WTC11 (cell line): ENCODE measurements at places on chromosomes 3 and 15.

DNA sequence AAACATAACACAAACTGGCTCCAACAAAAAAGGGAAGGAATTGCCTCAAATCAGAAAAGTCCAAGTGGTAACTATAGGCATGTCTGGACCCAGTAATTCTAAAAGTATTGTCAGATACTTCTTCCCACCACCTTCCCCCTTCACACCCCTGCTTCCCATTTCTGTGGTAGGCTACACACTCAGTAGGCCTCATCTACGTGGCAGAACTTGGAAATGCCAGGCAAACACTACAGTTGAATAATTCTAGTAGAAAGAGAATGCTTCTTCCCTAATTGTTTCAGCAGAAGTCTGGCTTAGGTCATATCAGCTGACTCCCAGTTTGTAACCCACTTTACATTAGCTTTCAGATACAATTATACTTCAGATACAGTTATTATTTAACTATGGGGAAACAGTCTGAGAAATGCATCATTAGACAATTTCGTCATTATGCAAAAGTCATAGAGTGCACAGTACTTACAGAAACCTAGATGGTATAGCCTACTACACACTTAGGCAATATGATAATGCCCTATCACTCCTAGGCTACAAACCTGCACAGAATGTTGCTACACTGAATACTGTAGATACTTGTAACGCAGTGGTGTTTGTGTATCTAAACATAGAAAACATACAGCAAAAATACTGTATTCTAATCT is 6.4 kb downstream of the SETMAR start:
- H3K27ac ChIP-seq: peak overlapping the region; percentile 52; the same call in 1 of the 2 replicates
- H3K4me3 ChIP-seq: no peak overlapping the region
- no peaks in the 10 kb centered on the region for H3K27me3 ChIP-seq

DNA sequence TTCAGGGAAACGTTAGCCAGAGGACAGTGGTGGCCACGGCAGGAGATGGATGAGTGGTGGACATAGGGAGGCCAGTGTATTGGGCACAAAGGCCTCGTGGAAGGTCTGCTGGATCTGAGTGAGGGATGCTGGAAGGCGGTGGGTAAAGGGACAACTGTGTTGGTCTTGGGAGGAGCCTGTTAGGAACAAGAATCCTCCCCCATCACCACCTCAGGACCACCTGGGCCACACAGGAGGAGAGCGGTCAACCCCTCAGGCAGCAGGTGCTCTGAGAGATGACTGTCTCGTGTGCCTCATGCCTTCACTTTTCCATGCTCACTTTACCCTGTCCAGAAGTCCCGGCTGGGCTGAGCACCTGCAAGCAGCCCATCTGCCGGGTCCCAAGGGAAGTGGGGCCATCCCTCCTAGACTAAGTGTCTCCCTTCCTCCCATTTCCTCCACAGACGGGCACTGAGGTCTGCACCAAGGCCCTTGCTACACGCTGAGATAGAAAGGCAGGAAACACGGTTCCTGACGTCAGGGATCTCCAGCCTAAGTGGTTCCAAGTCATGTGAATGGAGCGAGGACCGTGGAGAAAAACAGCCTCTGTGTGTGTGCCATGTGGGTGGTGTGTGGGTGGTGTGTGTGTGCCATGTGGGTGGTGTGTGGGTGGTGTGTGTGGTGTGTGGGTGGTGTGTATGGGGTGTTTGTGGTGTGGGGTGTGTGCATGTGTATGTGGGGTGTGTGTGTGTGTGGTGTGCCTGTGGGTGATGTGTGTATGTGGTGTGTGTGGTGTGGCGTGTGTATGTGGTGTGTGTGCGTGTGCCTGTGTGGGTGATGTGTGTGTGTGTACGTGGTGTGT is 47.8 kb upstream of the CTSH start:
- no peak overlapping the region for H3K4me3 ChIP-seq
- H3K27me3 ChIP-seq: no peaks in the 10 kb centered on the region; the same call in 1 of the 2 replicates
- peaks cover 8% of the 10 kb centered on the region for H3K4me1 ChIP-seq
- H3K27ac ChIP-seq: no peak overlapping the region
- H3K36me3 ChIP-seq: no peaks in the 10 kb centered on the region
- DNase-seq: no peak

DNA sequence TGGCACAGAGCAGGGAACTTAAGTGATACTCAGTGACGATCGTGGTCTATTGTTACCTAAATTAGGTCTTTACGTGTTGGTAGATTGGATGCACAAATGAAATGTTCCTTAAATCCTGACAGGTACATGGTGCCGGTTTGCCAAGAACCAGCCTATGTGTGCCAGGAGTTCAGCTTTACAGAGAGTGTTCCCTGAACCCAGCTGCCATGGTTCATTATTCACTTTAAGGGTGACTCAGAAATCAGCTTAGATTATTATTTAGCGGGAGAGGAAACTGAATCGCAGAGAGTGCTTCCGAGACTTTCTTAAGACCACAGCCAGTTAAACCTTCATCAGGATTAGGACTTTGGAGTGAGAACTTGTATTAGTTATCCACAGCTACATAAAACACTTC is 21.5 kb downstream of the FAM43A start:
- H3K27ac ChIP-seq: peak overlapping the region; percentile 79; the same call in 1 of the 2 replicates
- peaks cover 19% of the 10 kb centered on the region for H3K4me1 ChIP-seq
- no peak for DNase-seq
- H3K4me3 ChIP-seq: no peak overlapping the region; the same call in 1 of the 2 replicates

GRCh38 chr15:67736810-67737209 is 88.5 kb upstream of the SKOR1 start:
- DNase-seq: no peak
- no peak overlapping the region for H3K4me3 ChIP-seq
- no peaks in the 10 kb centered on the region; the same call in 1 of the 2 replicates for H3K27me3 ChIP-seq

- peaks cover 13% of the 10 kb centered on the region for H3K36me3 ChIP-seq
- H3K27me3 ChIP-seq: peaks cover 23% of the 10 kb centered on the region
- H3K4me1 ChIP-seq: peaks cover 5% of the 10 kb centered on the region; the same call in 1 of the 2 replicates
- no peak overlapping the region for H3K4me3 ChIP-seq
Observed at GRCh38 chr15:31488437-31489204, 162.0 kb downstream of the KLF13 start.

DNA sequence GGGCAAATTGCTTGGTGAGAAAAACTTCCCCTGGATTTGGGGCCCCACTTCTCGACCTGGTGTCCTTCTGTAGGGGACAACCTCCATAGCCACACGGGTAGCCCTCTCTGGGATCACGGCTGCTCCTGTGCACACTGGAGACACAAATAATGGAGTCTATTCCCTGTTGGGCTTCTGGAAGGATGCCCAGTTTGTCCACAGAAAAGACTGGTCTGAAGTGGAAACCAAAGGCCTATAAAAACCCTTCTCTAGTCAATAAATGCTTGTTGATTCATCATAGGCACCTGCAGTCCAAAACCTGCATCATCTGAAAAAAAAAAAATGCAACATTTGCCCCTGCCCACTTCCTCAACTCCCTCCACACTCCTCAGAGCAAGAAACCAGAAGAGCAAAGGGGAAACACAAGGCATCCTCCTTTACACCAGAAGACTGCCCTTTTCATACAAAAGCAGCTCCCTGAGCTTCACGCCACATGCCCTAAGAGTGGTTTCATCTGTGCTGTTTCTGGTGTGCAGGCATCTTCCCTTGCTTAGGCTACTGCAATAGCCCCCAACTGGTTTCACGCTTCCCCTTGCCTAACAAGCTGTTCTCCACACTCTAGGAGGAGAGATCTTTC is 36.3 kb downstream of the SRGAP3 start:
- H3K4me3 ChIP-seq: no peak overlapping the region
- H3K4me1 ChIP-seq: peaks cover 7% of the 10 kb centered on the region
- H3K36me3 ChIP-seq: no peaks in the 10 kb centered on the region
- no peak for DNase-seq

GRCh38 chr3:149783576-149783975 is 8.8 kb downstream of the ANKUB1 start:
- peaks cover 4% of the 10 kb centered on the region; the same call in 1 of the 2 replicates for H3K4me1 ChIP-seq
- no peaks in the 10 kb centered on the region; the same call in none of the 2 replicates for H3K27me3 ChIP-seq
- H3K4me3 ChIP-seq: no peak overlapping the region
- H3K36me3 ChIP-seq: no peaks in the 10 kb centered on the region
- no peak overlapping the region for H3K27ac ChIP-seq
- DNase-seq: no peak

DNA sequence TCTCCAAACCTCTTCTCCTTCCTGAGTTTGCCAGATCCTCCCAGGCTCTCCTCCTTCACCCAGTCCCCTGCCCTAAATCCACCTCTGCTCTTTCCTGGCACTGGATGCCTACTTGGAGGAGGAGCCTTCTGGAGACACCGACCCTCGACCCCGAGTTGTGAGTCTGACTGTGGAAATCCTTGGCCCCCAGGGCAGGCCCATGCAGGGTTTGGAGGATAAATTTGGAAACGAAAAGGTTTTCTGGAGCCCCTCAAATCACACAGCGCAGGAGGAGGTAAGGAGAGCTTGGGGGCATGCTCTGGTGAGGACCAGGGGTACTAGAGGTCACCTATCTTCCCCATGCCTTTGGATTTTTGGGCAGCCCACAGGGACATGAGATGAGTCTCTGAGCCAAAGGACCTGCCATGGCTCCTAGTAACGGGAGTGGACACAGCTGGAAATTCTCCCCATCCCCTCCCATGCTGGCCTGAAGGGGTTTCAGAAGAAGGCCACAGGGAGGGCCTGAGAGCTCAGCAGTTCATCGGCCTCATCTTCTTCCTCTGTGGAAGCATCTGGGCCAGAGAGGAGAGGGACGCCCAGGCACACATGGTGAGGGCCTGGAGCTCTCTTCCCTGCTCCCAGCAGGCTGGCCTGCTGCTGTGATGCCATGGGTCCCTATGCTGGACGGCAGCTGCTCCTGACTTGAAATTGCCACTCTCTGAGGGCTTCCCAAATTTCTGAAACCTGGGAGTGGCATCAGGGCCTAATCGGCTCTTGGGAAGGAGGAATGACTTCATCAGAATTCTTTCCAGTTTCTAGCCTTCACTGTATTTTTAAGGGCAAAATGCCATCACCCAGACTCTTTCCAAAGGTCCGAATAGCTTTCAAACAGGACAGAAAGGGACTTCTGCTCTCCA is 68.6 kb upstream of the ITGA11 start:
- H3K27me3 ChIP-seq: peaks cover 6% of the 10 kb centered on the region; the same call in 1 of the 2 replicates
- H3K4me3 ChIP-seq: no peak overlapping the region
- DNase-seq: no peak
- peaks cover 4% of the 10 kb centered on the region for H3K4me1 ChIP-seq
- no peak overlapping the region for H3K27ac ChIP-seq

DNA sequence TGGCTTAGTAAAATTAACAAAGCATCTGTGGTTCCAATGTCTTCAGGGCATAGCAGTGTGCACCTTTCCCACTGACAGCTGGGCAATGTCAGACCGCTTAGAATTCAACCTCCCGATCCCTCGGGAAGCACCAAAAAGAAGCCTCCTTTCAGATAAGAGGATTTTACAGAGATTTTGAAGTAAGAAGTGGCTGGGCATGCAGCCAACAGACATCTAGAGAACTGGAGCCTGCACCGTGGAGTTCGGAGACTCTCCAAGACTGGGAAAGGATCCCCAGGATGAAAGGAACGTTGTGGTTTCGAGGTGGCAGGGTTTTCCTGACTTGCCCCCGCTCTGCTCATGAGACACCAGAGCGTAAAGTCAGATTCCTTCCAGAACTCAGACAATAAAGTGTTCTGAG is 5.3 kb downstream of the FAM174B start:
- no peak for DNase-seq
- peaks cover 3% of the 10 kb centered on the region; the same call in 1 of the 2 replicates for H3K27me3 ChIP-seq
- no peak overlapping the region for H3K4me3 ChIP-seq
- peaks cover 84% of the 10 kb centered on the region for H3K4me1 ChIP-seq
- H3K36me3 ChIP-seq: peaks cover 15% of the 10 kb centered on the region
- H3K27ac ChIP-seq: peak overlapping the region; percentile 39; the same call in 1 of the 2 replicates

DNA sequence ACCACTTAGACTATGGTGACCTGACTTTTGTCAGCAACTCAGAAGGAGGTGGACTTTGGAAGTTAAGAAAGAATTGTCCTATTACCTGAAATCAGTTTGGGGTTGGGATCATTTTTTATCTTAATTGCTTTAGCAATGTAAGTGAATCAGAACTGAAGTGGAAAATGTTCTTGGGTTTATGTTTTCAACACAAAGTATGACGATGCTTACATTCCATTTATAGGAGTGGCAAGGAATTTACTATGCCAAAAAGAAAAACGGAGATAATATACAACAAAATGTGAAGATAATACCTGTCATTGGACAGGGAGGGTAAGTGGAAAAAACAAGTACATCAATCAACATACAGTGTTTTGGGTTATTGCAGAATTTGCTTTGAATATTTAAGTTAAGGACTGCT is 116.1 kb downstream of the PDE8A start:
- H3K4me3 ChIP-seq: no peak overlapping the region
- no peaks in the 10 kb centered on the region for H3K4me1 ChIP-seq
- H3K36me3 ChIP-seq: no peaks in the 10 kb centered on the region
- H3K27ac ChIP-seq: no peak overlapping the region
- H3K27me3 ChIP-seq: no peaks in the 10 kb centered on the region

GRCh38 chr3:195097331-195098255 is 173.4 kb downstream of the XXYLT1 start:
- H3K27ac ChIP-seq: peak overlapping the region; percentile 61; the same call in 1 of the 2 replicates
- no peak overlapping the region for H3K4me3 ChIP-seq
- no peaks in the 10 kb centered on the region for H3K36me3 ChIP-seq
- no peak for DNase-seq
- H3K27me3 ChIP-seq: no peaks in the 10 kb centered on the region
